Temporal lobe (tissue), 4 donors: ENCODE measurements at places on chromosomes 11 and 22. TPM values are rescaled to one million over a fixed set of nuclear protein-coding genes. Genes with fewer than 3 reads are reported as not detected.

CCDC89 gene
- total RNA-seq = 0.25 TPM

LAYN gene
- total RNA-seq = 4.2 TPM

MAJIN gene
- not detected for total RNA-seq

TP53I11 gene
- total RNA-seq = 32.9 TPM

CASP1 gene
- total RNA-seq = 1.5 TPM

MAPK11 gene
- total RNA-seq = 16.0 TPM

DCHS1 gene
- 58.5 TPM for total RNA-seq

P2RY2 gene
- total RNA-seq = not detected

SPA17 gene
- 5.4 TPM for total RNA-seq

OR51E1 gene
- total RNA-seq = 0.25 TPM

MYEOV gene
- total RNA-seq = not detected

GRIK4 gene
- 4.4 TPM for total RNA-seq

MPPED2 gene
- total RNA-seq = 65.6 TPM

RBM4B gene
- total RNA-seq = 72.5 TPM

CECR2 gene
- total RNA-seq = 5.4 TPM

TEAD1 gene
- 22.1 TPM for total RNA-seq

STK33 gene
- total RNA-seq = 4.2 TPM

CDC42EP1 gene
- 3.4 TPM for total RNA-seq

ABCC8 gene
- 11.3 TPM for total RNA-seq

PDE2A gene
- total RNA-seq = 80.4 TPM

SCUBE2 gene
- total RNA-seq = 3.9 TPM

SYT12 gene
- 0.98 TPM for total RNA-seq

OR10D3 gene
- total RNA-seq = not detected

SIPA1 gene
- total RNA-seq = 3.9 TPM

TMEM109 gene
- total RNA-seq = 9.1 TPM

BCO2 gene
- total RNA-seq = 2.2 TPM

CDHR5 gene
- not detected for total RNA-seq

OTOG gene
- under 0.01 TPM for total RNA-seq

VPREB3 gene
- total RNA-seq = not detected

DERL3 gene
- total RNA-seq = 0.49 TPM

PICALM gene
- total RNA-seq = 676 TPM

TRIM48 gene
- not detected for total RNA-seq

MPZL2 gene
- total RNA-seq = 3.0 TPM

SLC22A25 gene
- under 0.01 TPM for total RNA-seq

RASD2 gene
- total RNA-seq = 1.7 TPM

SIK2 gene
- total RNA-seq = 17.0 TPM

OR51B5 gene
- 0.74 TPM for total RNA-seq

C22orf31 gene
- total RNA-seq = not detected

MB gene
- not detected for total RNA-seq

MUC6 gene
- under 0.01 TPM for total RNA-seq

RGL4 gene
- total RNA-seq = not detected

OR51I2 gene
- not detected for total RNA-seq

ANO5 gene
- total RNA-seq = 14.8 TPM

SMIM38 gene
- 0.49 TPM for total RNA-seq

TBX10 gene
- not detected for total RNA-seq

NELL1 gene
- 36.6 TPM for total RNA-seq

RFPL1 gene
- not detected for total RNA-seq

MS4A7 gene
- total RNA-seq = 1.7 TPM

SYT9 gene
- total RNA-seq = 6.1 TPM

BARX2 gene
- under 0.01 TPM for total RNA-seq

FBXO3 gene
- 63.2 TPM for total RNA-seq

GRIA4 gene
- 56.5 TPM for total RNA-seq

PLAAT5 gene
- 1.5 TPM for total RNA-seq

TYR gene
- total RNA-seq = not detected

SLC22A6 gene
- 5.7 TPM for total RNA-seq

RFPL3 gene
- not detected for total RNA-seq

SEPTIN5 gene
- total RNA-seq = 235 TPM

LMO2 gene
- 13.5 TPM for total RNA-seq
